Inflammatory macrophage (primary cell): ENCODE measurements at places on chromosomes 2 and 18.
A peak's percentile ranks its signal among the peaks of the same experiment; 100 is the strongest.

DNA sequence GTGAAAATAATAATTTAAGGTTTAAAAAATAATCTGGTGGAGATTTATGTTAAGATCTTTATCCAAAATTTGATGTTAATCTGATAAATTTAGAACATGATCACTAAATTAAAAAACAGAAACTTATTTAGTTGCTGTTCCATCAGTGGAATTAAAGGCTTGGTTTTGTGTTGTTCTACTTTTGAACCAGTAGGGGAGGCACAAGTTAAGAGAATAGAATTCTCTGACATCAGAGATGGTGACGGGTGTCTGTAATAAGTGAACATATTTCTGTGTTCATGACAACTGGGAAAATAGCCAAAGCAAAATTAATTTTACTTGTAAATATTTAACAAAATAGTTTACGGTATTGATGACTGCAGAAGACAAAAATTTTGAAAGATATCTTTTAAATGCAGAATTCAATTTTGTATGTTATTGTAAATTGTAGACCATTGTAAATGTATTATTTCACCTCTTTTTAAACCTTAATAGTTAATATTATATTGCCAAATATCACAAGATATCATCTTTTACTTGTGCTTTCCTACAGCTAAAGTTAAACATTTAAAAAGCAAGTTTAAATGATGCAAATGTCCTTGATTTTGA lies 106.0 kb downstream of the UBR3 start:
- peak; percentile 2 for DNase-seq

GRCh38 chr2:202270487-202270886 lies 4.9 kb downstream of the NOP58 start:
- DNase-seq: no peak

DNA sequence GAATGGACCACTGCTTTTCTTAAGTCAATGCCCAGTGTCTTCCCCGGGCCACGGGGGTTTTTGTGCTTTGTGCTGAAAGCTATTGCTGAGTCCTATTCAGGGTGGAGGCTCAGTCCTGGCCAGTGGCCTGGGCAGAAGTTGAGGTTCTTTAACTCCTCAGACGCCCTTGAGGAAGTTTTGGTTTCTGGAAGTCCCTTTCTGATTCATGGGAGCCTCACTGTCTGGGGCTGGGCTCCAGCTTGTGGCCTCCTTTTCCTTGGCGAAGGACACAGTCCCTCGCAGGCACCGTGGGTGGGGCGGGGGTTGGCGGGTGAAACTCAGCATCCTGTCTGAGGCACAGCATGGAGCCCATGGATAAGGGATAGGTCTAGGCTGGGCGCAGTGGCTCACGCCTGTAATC lies 465.2 kb upstream of the HS6ST1 start:
- no peak for DNase-seq

DNA sequence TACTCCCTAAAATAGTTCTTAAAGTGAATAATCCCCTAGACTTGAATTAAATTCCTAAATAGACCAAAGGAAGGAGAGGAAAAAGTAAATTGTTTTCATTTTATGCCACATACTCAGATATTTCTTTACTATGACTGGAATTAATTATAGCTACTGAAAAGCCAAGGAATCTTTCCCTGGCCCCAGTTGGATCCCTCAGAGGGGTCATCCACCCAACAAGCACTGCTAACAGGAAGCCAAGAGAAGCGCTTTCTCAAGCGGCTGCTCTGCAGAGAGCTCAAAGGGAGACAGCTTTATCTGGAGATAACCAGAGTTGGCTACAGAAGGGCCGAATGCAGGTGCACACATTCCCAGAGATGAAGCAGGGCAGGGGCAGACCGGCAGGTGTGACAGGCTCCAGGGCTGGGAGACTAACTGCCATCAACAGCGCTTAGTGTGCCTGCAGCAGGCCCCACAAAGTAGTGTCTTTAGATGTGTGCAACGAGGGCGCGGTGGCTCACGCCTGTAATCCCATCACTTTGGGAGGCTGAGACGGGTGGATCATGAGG lies 51.1 kb downstream of the POLR1A start:
- DNase-seq: no peak

GRCh38 chr18:33660696-33661310 lies 82.8 kb downstream of the ASXL3 start:
- DNase-seq: no peak

GRCh38 chr2:72139471-72139873 lies 8.2 kb downstream of the CYP26B1 start:
- no peak for DNase-seq

GRCh38 chr2:173002751-173003541 lies 72.7 kb upstream of the MAP3K20 start:
- DNase-seq: no peak

DNA sequence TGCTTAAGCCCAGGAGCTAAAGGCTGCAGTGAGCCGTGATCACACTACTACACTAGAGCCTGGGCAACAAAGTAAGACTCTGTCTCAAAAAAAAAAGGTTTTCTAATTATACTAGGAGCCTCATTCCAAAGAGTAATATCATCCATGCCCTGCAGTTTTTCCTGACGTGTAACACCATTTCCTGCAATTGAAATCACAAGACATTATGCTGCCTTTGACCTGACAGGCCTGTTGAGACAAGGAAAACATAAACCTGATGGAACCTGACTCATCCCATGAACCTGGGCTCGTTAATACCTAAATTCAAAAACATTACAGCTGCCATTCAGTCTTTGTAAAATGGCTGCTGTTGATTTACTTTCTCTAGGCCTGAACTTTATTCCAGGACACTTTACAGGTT lies 58.7 kb upstream of the PEX13 start:
- DNase-seq: no peak

- no peak for DNase-seq
Measured at GRCh38 chr2:226813148-226813701, 13.6 kb upstream of the IRS1 start.

DNA sequence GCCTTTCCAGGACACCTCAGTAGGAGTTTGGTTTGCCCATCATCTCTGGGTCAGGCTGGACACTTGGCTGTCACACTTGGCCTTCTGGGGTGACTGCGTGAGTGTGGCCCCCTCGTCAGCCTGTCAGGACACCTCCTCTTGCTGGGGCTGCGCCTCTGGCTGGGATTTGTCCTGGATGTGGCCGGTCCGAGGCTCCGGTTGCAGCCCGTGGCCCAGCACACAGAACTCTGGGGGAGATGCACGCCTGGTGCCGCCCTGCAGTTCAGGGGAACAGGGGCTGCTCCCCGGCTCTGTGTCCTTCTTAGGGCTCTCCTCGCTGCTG lies 9.6 kb downstream of the PCARE start:
- DNase-seq: no peak

GRCh38 chr2:143603846-143604565 lies 474.8 kb downstream of the ARHGAP15 start:
- DNase-seq: no peak

GRCh38 chr2:235827585-235827992 lies 333.7 kb downstream of the AGAP1 start:
- no peak for DNase-seq

DNA sequence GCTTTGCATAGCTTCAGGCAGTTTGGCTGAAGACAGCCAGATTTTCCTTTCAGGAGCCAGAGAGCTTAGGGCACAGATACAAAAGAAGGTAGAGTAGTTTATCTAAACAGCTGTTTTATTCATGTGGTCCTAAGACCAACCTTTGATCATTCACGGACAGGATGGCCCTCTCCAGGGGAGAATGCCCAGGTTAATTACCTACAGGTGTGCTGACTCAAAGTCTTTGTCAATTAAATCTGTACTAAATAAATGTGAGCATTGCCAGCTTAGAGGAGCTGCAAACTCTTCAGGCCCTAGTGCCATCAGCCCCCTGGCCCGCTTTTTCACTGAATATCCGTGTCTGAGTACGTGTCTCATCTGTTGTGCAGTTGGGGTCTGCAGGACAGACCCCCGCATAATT lies 554.7 kb downstream of the NUP35 start:
- no peak for DNase-seq

DNA sequence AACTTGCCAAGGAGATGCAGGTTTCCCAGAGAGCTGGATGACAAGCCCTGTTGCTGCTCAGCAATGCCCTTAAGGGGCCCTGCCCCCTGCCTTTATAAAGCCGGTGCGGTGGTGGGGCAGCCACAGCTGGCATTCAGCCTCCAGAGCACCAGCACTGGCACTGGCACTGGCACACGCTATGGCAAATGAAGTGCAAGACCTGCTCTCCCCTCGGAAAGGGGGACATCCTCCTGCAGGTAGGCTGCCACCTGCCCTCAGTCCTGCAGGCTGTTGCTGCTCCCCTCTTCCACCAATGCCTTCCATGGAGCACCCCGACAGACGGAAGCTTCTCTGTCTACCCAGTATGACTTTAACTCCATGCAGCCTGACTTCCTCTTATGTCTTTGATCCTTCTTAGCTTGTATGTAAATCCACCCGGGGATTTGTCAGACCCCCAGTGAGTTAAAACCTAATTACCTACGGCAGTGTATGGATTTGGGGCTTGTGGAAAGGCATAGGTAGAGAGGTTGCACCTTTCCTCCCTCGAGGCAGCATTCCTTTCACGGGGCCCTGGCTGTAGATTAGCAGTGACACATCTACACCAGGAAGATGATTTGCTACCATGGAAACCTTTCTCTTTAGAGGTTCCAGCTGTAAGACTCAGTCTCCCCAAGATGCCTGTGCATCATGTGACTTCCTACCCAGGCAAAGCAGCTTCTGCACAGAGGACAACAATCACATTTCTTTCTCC lies at the start of gene DAPL1:
Gene DAPL1, plus strand, starts transcription at position 123 of the 730 bp plus-strand sequence. Its CDS starts 56 bp downstream, at position 179.
- DNase-seq: no peak

DNA sequence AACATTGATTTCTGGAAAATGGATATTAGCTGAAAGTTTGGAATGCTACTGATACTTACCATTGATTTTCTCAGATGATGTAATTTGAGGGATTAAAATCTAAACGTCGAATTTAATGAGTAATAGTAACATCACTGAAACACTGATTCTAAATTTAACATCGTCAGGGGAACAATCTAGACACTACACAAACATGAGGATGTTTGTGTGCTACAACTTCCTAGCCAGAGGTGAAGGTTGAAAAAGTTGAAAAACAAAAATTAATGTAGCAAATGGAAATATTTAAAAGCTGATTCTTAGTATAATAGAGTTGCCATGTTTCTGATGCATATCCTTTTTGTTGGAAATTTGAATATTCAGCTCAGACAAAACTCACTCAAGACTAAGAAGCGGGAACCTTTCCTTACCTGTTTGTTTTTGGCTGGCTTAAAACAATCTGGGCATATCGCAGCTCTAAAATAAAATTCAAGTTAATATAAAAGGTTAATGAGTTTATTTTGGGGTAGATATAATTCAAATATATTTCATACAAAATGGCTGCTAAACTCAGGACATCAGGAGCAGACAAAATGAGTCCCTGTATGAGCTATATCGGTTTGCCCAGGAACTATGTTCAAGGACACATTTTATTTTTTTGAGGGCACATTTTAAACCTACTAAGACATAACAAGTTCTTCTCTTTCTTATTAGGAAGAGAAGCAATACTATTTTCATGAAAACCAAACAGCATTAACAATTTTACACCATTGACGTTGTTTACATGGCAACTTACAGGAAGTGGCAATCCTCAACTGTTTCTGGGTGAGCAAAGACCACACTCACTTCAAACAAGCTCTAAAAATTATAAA lies 52.6 kb upstream of the PEX13 start:
- DNase-seq: no peak

DNA sequence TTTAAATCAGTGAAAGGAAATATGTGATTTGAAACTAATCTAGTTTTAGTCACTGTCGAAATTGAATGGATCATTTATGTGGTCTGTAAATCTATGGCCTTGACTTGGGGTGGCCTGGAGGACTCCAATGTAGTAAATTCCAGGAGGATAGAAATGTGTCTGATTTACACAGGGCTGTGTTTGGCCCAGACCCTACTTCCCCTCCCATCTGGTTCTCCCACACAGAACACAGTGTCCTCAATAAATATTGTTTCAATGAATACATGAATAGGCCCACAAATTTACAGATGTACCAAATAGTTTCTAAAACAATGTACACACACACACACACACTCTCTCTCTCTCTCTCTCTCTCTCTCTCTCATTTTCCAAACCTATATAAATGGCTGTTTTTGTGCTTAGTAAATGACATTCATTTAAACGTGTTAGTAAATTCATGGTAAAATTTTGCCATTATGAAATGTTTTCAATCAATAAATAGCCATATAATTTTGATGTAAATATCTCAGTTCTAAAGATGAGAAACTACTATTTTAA lies 1.9 kb downstream of the CCDC68 start:
- DNase-seq: no peak

DNA sequence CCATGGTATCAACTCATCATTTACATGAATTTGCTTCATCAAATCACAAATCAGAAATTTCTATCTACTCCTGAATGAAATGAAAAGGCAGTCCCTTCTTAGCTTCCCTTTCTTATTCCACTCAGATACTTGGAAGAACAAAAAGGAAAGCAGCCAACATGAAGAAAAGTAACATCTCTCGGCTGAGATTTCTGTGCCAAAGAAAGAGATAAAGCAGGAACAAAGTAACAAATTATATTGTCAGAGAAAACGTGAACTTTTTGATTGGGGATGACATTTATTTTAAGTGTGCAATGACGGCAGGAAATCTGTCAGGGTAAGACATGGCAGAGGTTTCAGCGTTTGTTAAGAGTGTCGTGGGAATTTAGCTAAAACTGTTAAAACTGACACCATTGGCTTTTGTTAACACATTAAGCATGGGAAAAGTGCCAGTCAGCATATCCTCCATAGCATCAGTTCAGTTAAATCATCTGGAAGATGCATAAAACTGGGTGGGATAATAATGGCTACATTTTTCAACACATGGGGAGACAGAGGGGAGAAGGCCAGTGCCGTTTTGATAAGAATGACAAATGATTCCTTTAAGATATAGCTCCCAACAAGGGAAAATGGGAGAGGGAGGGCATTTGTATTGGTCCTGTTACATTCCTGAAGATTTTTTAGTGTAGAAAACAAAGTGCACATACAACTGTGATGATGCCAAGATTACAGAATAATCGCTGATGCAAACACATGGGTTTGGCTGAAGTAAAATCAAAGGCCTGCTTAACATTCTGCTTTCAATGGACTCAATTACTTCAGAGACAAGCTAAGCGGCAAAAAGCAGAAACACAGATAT lies 211.6 kb downstream of the ZNF521 start:
- no peak for DNase-seq

GRCh38 chr2:4369826-4370419 lies 666.5 kb downstream of the DCDC2C start:
- DNase-seq: no peak

DNA sequence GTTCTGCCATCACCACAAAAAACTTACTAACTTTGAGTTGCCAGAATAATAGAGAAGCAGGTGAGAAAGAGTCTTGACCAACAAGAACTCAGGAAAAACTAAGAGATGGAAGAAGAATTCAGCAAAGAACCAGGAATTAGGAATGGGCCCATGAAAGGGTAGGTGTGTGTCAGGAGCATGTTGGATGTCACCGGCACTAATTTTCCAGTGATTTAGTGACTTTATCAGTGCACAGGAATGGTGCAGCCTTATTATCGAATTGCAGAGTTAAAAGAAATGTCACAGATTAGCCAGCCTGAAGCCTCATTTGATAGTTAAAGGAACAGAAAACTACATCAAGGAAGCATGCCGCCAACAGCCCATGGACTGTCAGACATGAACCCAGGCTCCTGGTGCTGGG lies 9.0 kb upstream of the BOD1L2 start:
- DNase-seq: no peak
